ENCODE measurements at places on chromosomes 2 and 18.

DNA sequence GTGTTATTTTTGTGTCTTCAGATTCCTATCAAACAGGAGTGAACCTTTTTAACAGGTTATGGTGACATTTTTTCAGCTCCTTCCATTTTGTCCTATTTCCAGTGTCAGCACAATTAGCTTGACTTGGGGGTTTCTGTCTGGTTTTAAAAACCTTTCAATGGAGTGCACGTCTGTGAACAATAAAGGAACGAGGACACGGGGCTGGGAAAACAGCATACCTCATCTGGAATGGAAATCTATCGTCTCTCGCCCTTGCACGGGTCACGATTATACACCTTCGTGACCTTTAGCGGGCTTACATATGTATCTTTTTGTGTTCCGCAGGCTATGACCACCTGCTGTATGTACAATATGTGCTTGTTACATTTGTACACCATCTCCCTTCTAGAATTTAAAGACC, 2.3 kb upstream of the ZNF532 start:
- no peak for DNase-seq

GRCh38 chr18:36757081-36757480, 71.7 kb downstream of the TPGS2 start:
- DNase-seq: no peak

DNA sequence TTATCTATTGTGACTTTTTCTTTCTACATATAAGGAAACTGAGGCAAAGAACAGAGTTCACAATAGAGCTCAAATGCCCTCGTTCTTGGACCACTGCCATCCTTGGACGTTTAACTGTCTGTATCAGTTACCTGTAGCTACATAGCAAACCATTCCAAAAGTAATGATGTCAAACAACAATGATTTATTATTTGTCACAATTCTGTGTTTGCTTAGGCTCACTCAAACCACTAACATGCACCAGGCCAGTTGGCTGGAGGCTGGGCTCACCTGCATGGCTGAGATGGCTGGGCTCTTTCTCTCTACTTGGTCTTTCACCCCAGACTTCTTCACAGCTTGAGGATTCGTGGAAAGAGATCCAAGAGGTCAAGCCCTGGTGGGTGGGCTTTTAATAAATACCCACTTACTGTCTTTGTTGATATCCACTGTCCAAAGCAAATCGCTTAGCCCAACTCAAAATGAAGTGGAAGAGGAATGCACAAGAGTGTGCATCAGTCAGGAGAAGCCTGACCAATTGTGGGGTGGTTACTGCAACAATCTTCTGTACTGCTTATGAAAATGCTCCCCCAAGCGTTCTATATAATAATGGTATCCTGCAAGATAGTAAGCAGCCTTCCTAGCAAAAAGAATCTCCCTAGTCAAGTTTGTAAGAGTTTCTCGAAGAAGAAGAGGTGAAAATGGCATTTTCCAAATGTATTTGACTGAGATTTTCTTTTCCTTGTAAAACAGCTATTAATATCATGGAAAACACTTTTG, 163.5 kb upstream of the NT5C1B start:
- DNase-seq: no peak

DNA sequence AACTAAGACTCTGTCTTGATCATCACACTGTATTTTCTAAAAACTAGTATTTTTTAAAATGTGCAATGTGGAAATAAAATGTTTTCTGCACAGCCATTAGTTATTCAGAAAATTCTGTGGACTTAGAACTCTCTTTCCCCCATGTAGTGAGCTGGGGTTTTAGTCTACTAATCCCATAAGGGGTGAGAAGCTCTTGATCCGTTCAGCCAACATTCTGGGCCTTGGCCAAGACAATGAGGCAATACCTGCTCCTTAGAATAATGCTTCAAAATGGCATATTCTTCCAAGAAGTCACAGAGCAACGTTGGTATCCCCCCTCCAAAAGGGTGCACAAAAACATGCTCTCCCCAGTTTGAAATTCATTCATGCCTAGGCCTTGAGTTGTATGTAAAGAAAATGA, 4.0 kb downstream of the REEP1 start:
- DNase-seq: no peak

DNA sequence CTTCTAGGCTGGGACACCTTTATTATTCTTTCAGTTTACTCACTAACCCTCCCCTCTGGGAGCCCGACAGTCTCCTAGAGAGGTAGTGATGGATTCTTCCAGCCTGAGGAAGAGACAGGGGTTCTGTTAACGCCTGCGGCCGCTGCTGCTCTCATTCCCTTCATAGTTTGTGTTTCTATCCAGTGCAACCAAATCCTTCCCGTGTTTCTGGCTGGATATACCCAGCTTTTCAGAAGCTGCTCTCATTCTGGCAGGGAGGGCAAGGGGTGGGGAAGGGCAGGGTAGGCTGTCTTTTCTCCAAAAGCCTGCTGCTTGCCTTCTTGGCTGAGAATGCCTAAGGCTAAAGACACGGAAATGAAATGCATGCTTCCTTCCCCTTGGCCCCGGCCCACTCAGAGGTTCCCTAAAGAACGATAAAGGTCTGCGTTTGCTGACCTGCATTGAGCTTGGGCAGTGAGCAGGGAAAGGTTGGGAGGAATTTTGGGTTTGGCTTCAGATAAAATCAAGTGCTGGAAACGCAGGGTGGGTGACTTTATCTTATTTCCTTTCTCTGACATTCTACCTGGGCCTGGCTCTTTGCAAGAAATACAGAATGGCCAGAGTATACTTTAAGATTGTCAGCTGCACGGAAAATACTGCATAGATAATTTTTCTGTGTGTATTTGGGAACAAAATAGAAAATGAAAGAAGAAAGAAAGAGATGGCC, 390.9 kb downstream of the NBAS start:
- no peak for DNase-seq

GRCh38 chr2:177592945-177593344, 200.4 kb downstream of the AGPS start:
- DNase-seq: no peak

DNA sequence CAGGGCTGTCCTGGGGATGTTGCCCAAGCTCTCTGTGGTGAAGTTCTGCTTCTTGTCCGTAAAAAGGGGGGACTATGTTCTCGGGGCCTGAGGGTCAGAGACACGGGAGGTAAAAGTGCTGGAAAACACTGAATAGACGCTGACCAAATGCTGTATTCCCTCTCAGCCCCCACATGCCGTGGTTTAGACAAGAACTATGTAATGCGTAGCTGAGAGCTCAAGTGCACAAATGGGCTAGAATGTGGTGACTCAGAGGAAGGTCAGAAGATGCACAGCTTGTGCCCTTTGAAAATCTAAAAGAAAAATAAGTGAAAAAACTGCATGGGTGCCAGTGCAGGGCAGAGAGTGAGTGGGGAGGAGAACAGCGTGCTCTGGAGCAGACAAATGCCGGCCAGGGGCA, 80.3 kb upstream of the MAP4K4 start:
- DNase-seq: no peak

Measured in stimulated activated CD8-positive, alpha-beta memory T cell treated with anti-CD3 and anti-CD28 coated beads, Interleukin-12 subunit alpha, Interleukin-12 subunit beta, amount 100 ng/mL, for 1 hour (primary cell).